Activated T-helper 9 cell treated with anti-CD3 and anti-CD28 coated beads, Interleukin-2, amount 50 U/mL, for 16 hours (primary cell): ENCODE measurements at places on chromosomes 12 and 14.

DNA sequence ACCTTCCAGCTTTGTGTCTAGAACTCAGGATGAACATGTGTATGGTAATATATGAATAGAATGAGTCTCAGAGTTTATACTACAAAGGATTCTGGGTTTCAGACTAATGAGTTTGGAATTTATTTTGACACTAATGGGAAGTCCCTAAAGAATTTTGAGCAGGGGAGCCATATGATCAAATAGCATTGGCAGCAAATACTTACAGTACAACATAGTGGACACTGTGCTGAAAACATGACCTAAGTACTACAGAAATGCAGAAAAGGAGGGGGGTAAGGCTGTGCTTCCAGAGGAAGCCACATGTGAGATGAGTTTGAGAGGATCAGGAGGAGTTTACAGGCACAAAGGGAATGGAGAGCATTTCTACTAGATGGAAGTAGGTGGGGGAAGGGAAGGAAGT, 225.8 kb downstream of the C12orf42 start:
- no peak for DNase-seq

DNA sequence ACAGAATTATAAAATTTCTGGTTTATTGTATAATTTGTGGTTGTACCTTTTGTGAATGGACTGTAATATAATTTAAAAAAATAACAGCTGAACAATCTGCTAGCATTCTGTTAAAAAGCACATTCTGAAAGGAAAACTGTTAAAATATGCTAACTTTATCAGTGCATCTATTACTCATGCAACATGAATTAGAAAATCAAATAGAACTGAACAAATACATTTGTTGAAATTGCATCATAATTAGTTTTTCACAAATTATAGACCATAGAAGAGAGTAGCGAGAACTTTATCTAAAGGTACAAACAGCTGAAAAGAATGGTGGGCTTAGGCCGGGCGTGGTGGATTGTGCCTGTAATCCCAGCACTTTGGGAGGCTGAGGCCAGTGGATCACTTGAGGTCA, 33.0 kb downstream of the PTPN21 start:
- no peak for DNase-seq

DNA sequence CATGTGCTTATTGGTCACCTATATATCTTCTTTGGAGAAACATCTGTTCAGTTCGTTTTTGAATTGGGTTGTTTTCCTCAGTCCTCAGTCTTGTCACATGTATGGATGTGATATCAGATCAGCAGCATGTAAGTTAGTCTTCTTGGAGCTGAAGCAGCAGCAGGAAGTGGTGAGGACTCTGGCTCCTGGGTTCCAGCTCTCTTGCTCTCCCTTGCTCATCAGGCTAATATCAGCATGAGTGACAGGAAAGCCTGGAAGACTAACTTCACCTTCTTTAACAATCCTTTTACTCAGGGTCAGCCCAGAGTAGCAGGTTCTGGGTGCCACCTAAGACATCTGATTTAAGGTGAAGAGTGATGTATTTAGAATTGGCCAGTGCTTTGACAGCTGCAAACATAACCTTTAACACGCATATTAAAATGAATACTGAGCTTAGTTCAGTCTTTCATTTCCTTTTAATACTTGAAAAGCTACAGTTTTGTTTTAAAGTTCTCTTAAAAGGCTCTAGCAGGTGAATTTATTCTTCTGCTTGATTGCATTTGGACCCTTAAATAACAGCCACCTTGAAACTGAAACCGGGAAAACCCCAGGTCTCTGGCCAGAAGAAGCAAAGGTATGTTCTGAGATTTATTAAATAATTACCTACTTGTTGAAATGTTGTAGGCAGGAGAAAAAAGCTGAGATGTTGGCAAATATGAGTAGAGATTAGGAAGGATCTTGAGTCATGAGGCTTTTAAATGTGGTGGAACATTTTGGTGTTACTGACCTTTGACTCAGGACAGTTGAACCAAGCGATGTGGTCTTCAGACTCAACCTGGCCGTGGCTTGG, 54.3 kb downstream of the DRAM1 start:
- no peak for DNase-seq

DNA sequence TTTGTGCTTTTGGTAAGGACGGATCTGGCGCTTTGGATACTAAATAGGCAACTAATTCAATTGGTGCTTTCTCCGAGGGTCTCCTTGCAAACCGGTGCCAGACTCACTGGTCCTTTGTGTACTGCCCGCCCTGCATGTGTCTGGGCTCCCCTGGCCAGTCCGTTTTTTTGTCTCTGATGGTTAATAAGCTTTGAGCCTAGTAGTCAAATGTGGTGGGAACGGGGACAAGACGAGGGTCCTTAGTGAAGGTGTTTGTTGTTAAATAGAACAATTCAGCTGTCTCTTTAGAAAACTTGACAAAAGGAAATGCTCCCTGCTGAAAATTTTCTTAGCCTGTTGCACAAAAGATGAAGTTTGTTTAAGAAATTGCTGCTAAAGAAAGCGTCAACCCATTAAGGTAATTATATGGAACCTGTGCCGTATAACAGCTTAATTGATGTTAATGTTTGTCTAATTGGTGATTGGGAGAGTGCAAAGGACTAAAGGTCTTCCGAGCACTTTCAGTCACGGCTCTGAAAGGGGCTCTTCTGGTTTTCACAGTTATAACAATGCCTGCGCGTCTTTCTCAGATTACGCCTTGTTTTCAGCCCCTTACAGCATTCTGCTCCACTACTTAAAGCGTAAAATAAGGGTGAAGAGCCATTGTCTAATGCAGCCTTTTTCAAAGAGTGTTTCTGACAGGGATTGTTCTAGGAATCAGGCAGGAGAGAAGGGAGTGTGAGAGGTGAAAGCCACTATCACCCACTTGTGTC, 537.4 kb downstream of the PRKD1 start:
- DNase-seq, result no peak

GRCh38 chr12:53944907-53945847, 6.5 kb downstream of the HOXC13 start:
- no peak for DNase-seq

- DNase-seq, result no peak
These were observed 149.6 kb downstream of the SLC38A6 start for GRCh38 chr14:61130512-61131260.

DNA sequence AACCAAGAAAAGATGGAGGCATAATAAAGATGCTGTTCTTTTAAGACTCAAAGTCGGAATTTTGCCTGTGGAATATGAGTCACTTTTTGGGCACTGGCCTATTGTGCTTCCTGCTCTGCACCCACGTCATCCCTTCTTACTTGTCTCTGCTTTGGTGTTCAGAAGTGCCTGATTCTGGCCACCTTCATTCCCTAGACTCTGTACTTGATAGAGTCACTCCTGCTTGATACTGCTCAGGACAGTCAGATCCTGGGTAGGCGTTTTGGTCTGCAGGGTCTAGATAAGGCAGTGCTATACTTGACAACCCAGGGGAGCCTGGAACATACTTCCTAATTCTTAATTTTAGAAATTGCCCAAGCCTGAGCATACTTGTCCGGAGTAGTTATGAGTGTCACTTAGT, 1.9 kb downstream of the LRRK2 start:
- no peak for DNase-seq

DNA sequence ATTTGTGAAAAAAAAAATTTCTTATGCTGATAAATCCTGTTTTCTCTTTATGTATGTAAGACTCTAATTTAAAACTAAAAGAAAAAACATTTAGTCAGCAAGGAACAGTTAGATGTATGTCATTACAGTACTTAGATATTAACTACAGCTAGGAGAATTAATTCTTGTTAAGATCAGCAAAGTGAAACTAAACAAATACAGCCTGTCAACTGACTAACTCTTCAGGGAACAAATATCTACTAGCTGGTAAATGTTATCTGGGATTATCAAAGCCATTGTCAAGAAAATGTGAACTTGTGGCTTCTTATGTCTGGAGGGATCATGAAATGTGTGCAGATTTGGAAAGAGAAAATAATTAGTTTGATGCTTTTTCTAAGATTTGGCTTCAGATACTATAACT, 27.5 kb downstream of the MGAT4C start:
- no peak for DNase-seq

DNA sequence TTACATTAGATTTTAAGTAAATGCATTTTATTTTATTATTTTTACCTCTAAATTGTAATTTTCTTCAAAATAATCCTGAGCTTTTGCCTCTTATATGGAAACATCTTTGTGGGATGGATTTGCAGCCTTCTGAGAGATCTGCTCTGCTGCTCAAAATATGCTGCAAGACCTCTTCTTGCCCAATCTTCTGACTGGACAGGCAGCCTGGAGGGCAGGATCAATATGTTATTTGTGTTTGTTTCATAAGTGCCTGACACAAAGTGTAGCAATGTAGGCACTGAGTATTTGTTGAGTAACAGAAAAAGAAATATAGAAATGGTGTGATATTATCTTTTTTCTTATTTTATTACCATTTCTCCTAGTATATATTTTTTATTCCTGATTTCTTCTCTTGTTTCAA, 1106.9 kb downstream of the TMTC2 start:
- no peak for DNase-seq

- no peak for DNase-seq
These were observed 62.2 kb downstream of the RGS6 start for GRCh38 chr14:71994416-71994815.

GRCh38 chr12:114902665-114903064, 218.7 kb upstream of the TBX3 start:
- DNase-seq, result no peak

DNA sequence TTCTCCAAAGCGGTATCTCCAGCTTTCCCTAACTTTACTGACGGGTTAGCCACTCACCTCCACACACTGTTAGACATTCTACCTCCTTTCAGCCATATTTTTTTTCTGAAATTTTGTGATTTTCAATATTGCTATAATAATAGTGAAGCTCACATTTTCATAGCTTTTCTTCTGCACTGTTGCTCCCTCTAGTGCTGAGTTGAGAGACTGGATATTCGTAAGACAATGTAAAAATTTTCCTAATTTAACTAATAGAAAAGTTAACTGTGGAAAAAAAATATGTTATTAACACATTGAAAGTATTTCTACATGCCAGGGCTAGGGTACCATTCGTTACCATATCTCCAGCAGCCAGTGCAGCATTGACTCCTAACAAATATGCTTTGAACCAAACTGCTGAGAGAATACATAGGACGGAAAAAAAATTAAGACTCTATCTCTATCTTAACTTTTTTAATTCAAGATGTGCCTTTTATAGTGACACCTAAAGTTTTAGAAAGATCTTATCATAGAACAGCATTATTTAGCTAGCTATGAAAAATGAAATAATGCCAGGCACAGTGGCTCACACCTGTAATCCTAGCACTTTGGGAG, 48.7 kb upstream of the ABCC9 start:
- DNase-seq, result no peak

DNA sequence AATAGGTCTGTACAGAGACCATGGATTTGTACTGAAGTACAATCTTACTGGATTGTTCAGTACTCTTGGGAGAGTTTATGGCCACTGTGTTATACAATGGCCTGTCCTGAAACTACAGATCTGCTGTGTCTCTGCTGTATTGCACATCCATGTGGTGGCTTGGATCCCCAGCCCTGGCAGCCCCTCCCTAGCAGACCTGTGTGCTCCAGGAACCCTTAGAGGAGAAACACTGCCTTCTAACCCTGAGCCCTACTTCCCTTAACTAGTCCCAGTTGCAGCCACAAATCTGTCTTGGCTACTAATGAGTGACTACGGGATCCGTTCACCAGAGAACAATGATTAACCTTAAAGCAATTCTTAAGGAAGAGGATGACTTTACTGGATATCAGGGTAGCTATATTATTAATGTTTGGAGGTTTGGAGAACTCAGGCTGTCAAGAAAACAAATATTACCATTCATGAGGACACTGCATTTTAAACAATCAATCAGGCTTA, 27.7 kb downstream of the RNF34 start:
- DNase-seq, result no peak

GRCh38 chr12:18472806-18473205, 211.5 kb downstream of the PIK3C2G start:
- DNase-seq, result no peak

GRCh38 chr12:83476695-83477690, 790.3 kb downstream of the TMTC2 start:
- no peak for DNase-seq

- DNase-seq, result no peak
These were observed 457.4 kb upstream of the ATP2B1 start for GRCh38 chr12:90166012-90166411.

- DNase-seq, result no peak
These were observed 71.5 kb upstream of the ARHGAP5 start for GRCh38 chr14:32005628-32006027.

- DNase-seq, result no peak
These were observed 27.0 kb downstream of the SYNE3 start for GRCh38 chr14:95489214-95490137.

- no peak for DNase-seq
These were observed 131.6 kb downstream of the PPFIA2 start for GRCh38 chr12:81627336-81628189.

DNA sequence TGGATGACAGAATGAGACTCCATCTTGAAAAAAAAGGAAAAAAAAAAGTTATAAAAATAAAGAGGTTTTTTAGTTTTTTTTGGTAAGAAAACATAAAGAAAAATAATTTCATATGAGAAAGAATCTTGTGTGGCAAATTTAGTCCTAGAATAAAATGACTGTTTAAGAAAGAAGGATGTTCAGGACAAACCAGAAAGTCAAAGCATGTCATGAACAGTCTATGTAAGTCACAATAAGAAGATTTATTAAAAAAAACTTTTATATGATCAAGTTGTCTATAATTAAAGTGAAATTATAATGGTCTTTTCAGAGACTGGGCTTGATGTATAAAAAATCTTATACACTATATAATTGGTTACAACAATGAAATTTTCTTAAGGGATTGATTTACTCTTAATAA, 68.1 kb upstream of the HECTD1 start:
- DNase-seq, result no peak

GRCh38 chr14:31955936-31956579, 121.0 kb upstream of the ARHGAP5 start:
- no peak for DNase-seq

- peak; percentile 52 for DNase-seq
These were observed 240.1 kb upstream of the OR4E1 start for GRCh38 chr14:21913759-21914158.

DNA sequence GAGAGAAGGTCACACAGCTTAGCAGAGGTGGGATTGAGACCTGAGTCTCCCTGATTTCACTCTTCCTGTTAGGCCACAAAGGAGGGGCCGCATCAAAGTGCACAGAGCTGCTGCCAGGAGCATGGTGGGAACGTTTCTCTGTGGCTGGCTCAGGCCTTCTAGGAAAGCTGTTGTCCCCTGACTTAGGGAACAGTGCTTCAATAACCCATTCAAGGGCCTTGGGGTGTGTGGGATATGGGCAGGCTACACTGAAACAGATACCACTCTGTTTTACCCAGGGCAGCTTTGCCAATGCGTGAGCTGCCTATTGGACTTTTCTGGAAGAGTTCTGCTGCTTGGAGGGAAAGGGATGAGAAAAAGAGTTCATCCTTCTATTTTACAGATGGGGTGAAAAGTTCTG, 110.0 kb downstream of the ADCK1 start:
- no peak for DNase-seq
